ENCODE measurements at places on chromosomes 2 and 18.

DNA sequence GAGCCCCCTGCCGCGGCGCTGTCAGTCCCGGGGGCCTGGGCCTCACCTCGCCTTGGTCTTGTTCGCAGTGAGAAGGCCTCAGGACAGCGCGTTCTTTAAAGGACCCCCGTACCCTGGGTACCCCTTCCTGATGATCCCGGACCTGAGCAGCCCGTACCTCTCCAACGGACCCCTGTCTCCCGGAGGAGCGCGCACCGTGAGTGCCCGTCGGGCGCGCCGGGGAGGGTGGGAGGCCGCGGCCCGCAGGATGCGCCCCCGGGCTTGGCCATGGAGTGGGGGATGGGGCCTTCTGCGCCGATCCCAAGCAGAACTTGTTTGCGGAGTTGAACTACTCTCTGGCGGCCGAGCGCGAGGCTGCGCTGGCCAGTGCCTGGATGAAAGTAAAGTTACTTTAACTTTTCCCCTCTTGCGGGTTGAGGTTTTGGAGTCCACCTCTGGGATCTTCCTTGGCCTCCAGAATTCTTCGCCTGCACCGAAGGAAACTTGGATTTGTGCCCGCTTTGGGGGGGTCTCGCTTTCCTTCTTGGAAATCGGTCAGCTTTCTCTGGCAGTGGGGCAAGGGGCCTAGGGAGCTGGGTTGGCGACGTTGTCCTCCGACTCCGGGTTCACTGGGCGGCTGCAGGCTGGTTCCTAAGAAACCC, 1.2 kb downstream of the TCF7L1 start:
- no peak for DNase-seq

GRCh38 chr2:126771094-126771493, 115.1 kb downstream of the GYPC start:
- no peak for DNase-seq

GRCh38 chr2:118010473-118010872, 3.4 kb downstream of the CCDC93 start:
- DNase-seq, result no peak

DNA sequence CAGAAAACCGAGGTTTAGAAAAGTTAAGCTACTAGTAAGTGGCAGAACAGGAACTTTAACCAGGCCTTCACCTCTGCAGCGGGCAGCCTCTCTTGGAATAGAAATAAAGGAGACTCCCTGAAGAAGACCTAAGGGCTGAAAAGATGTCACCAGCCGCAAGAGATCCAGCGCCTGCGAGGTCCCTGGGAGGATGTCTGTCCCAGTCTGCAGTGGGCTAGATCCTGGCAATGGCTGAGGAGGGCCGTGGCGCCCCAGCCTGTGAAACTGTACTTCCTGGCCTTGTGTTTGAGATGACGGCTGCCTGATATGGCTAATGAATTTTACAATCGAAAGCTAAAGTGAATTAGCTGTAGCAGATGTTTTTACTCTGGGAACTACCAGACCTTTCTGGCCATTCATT, 300.6 kb upstream of the SALL3 start:
- no peak for DNase-seq

GRCh38 chr2:120710256-120710655, 25.4 kb upstream of the GLI2 start:
- no peak for DNase-seq

GRCh38 chr2:66575625-66576310, 140.8 kb downstream of the MEIS1 start:
- no peak for DNase-seq
